H7 (cell line): ENCODE measurements at places on chromosomes 12 and 14. TPM values are rescaled to one million over a fixed set of nuclear protein-coding genes. Genes with fewer than 3 reads are reported as not detected.
A peak's percentile ranks its signal among the peaks of the same experiment; 100 is the strongest.

DNA sequence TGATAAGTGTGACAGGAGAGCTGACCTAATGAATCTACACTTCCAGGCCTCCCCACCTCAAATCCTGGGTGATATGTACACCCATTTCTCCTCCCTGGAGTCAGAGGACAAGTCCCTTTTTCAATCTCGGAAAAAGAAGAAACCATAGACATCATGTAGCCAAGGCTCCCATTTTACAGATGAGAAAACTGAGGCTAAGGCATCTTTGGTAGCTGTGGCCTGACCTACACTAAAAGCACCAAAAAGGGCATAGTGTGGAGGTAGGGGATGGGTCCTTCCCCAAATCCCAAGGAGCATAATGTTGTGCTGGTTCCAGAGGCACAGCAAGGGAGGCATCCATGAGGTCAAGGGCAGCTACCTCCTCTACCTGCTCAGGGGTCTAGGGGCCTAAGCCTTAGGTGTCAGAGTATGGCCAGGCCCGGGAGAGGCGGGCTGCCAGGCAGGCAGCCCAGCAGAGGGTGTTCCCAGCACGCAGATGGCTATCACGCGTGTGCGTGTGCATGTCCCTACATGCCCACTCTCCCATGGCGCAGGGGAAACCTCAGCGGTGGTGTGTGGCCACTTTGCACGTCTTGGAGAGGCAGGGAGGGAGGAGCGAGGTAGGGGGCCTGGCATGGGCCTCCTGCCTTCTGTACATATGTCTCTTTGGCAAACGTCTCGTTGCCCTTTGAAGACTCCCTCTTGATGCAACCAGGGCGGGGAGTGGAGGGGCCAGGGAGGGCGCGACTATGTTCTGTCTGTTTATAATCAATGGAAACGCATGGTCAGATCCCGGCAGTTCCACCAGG is 2.5 kb downstream of the PGF start:
- DNase-seq, result no peak

DNA sequence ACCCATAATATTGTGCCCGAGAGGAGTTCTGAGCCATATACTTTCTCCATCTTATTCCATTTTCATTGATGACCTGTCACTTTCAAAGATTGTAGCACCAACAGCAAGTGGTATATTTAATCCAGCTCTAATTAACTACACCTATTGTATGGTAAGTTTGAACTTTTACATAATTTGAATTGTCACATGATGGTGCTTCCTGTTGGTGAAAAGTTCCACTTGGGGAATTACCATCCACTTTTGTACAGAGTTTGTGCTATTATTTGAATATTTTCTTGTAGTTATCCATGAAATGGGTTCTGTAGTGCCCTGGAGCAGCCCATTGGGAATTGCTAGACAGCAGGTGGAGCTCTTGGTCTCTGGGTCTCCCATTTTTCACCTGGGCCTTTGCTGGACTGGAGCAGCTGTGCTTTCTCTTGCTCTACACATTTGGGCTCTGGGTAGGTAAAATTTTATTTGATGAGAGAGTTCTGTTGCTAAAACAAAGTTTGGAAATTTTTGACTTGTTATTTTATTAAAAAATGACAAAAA is 3.0 kb downstream of the SMCO3 start:
- peak; percentile 53 for DNase-seq

GRCh38 chr14:53951243-53951626 is 5.4 kb downstream of the BMP4 start:
- no peak for DNase-seq

- DNase-seq, result no peak
Measured at GRCh38 chr12:57097554-57097835, 8.6 kb downstream of the NAB2 start.

- DNase-seq, result no peak
Measured at GRCh38 chr12:9115731-9116559, at the start of gene A2M. Gene A2M, minus strand, starts transcription at chr12:9115919. Its CDS starts 70 bp downstream, at chr12:9115849.

Gene SLC25A21
- 7.7 and 8.1 TPM in 2 replicates for total RNA-seq

Gene RASSF9
- 0.41 and 0.87 TPM in 2 replicates for total RNA-seq

Gene PTCSC3
- total RNA-seq, result not detected in 2 replicates

Gene ADAM21
- 0.03 TPM in 1 of 2 replicates, not detected in the other for total RNA-seq

Gene GALNT16
- 1.2 and 2.0 TPM in 2 replicates for total RNA-seq
